ENCODE measurements at places on chromosomes 1 and 21. TPM values are rescaled to one million over a fixed set of nuclear protein-coding genes. Genes with fewer than 3 reads are reported as not detected.
A peak's percentile ranks its signal among the peaks of the same experiment; 100 is the strongest.

PLCH2 gene
- total RNA-seq, result 116 TPM

AMY1C gene
- not detected for total RNA-seq

SRSF4 gene
- 90.2 TPM for total RNA-seq

IGFN1 gene
- not detected for total RNA-seq

SLAMF6 gene
- total RNA-seq, result 66.7 TPM

SLC1A7 gene
- 20.5 TPM for total RNA-seq

FGR gene
- 353 TPM for total RNA-seq

SPTA1 gene
- total RNA-seq, result not detected

RNU1-4 gene
- 3,261 TPM for total RNA-seq

SUMO3 gene
- total RNA-seq, result 70.1 TPM

CFHR2 gene
- total RNA-seq, result not detected

TFAP2E gene
- total RNA-seq, result 6.9 TPM

FCAMR gene
- not detected for total RNA-seq

- H3K27me3 ChIP-seq, result peaks cover 2% of the 10 kb centered on the region
- no peak overlapping the region for H3K4me3 ChIP-seq
- no peaks in the 10 kb centered on the region for H3K4me1 ChIP-seq
- no peak for DNase-seq
Measured at GRCh38 chr1:94765958-94766357, 54.2 kb upstream of the SLC44A3 start.

DNA sequence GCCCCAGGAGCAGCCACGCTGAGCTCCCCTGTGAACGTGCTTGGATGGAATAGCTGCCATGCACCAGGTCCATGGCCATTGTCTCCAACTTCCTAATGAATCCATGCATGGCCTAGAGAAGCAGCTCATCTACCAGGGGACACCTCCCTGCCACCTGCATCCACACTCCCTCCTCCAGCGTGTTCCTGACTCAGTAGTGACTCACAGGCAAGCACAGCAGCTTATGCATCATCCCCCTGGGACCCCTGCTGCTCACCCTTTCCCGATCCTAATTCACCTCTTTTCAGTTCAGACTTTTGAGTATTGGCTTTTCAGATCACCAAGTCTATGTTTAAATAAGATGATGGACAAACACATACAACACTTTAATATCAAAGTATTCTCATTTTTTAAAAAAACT lies 39.9 kb upstream of the TADA1 start:
- H3K27ac ChIP-seq, result no peak overlapping the region
- H3K4me3 ChIP-seq, result no peak overlapping the region
- peaks cover 3% of the 10 kb centered on the region for H3K4me1 ChIP-seq
- no peak for DNase-seq

DNA sequence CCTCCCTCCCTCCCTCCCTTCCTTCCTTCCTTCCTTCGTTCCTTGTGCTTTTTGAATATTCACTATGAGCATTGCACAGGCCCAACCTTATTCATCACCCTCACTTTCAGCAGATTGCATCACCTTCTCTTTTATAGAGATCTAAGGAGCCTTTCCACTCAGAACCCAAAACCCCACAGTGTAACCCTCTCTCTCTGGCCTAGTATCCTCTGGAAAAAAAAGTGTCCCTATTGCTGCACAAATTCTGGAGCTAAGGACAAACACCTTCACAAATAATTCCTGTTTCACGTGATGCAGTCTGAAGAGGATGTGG lies 25.6 kb downstream of the OR10J5 start:
- no peak overlapping the region for H3K4me3 ChIP-seq
- H3K27ac ChIP-seq, result no peak overlapping the region
- H3K4me1 ChIP-seq, result no peaks in the 10 kb centered on the region
- H3K27me3 ChIP-seq, result peaks cover under 1% of the 10 kb centered on the region
- DNase-seq, result no peak
- H3K36me3 ChIP-seq, result no peaks in the 10 kb centered on the region

DNA sequence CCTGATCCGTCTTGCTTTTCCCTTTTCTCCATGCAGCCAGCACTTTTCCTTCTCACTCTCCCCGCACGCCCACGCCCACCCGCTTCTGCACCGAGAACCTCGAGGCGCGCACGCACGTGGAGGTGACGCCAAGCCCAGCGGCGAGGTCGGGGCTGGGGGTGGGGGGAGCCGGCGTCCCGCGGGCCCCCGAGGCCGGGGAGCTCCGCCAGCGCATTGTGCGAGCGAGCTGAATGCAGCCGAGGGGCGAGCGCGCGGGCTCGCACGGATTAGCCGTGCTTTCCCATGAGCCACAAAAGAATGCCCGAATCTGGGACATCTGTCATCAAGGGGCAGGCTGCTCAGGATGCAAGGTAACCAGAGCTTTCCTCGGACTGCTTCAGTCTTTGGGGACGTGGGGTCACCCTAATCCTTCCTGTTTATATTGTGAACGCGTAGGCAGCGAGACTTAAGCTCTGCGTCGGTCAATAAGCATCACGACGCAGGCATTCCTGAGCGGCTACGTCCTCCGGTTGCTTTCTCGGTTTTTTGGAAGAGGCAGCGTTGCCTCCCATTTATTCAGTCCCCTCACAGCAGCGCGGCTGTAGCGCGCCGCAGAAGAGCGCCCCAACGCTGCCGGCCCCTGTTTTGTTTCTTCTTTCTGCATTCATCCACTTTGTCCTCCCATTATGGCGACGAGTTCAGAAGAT lies 67.3 kb upstream of the AKT3 start:
- peaks cover 31% of the 10 kb centered on the region for H3K27me3 ChIP-seq
- no peak for DNase-seq
- H3K36me3 ChIP-seq, result no peaks in the 10 kb centered on the region
- peak overlapping the region; percentile 35 for H3K4me3 ChIP-seq
- peaks cover 13% of the 10 kb centered on the region for H3K4me1 ChIP-seq

GRCh38 chr1:15941044-15941840 lies 34.7 kb downstream of the ZBTB17 start:
- no peaks in the 10 kb centered on the region for H3K4me1 ChIP-seq
- H3K27me3 ChIP-seq, result no peaks in the 10 kb centered on the region
- no peak overlapping the region for H3K4me3 ChIP-seq
- no peak overlapping the region for H3K27ac ChIP-seq

GRCh38 chr1:46134660-46135331 lies 2.4 kb upstream of the PIK3R3 start:
- peaks cover 16% of the 10 kb centered on the region for H3K4me1 ChIP-seq
- H3K36me3 ChIP-seq, result no peaks in the 10 kb centered on the region
- H3K27me3 ChIP-seq, result peaks cover 10% of the 10 kb centered on the region
- H3K4me3 ChIP-seq, result no peak overlapping the region
- peak; percentile 9 for DNase-seq

DNA sequence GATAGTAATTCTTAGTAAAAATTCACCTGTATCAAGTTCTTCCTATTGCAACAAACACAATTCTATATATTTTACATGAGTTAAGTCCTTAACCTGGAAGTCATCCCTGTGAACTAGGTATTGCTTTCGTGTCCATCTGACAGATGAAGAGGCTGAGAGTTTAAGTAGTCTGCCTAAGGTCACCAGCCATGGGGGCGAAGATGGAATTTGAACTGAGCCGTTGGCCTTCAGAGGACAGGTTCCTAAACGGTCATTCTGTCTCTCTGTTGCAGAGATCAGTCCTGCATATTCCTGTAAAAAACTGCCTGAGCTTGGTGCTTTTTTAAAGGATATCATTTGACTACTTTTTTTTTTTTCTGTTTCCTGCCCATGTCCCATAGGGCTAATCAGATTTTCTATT lies 10.2 kb upstream of the POFUT2 start:
- H3K36me3 ChIP-seq, result no peaks in the 10 kb centered on the region
- no peak overlapping the region for H3K27ac ChIP-seq
- H3K27me3 ChIP-seq, result no peaks in the 10 kb centered on the region
- H3K4me3 ChIP-seq, result no peak overlapping the region
- H3K4me1 ChIP-seq, result peaks cover 16% of the 10 kb centered on the region

GRCh38 chr1:170309389-170310013 lies 163.7 kb downstream of the NTMT2 start:
- DNase-seq, result no peak
- H3K27me3 ChIP-seq, result no peaks in the 10 kb centered on the region
- H3K36me3 ChIP-seq, result no peaks in the 10 kb centered on the region
- H3K4me1 ChIP-seq, result no peaks in the 10 kb centered on the region

DNA sequence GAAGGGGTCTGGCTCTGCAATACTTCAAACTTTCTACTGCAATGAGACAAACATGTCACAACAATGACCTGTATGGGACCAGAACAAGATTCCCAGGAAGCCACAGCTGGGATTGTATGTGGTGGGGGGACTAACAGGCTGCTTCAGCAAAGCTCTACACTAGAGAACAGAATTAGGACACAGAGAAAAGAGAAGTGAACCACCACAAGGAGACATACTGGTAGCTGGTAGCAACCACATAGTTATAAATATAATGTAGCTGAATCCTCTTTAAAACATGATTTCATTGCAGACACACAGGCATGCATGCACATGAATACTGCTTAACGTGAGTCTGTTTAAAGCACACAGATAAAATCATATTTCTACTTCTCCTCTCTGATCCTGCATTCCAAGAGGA lies 3.5 kb upstream of the ILDR2 start:
- H3K27me3 ChIP-seq, result peaks cover under 1% of the 10 kb centered on the region
- peaks cover 10% of the 10 kb centered on the region for H3K4me1 ChIP-seq
- no peak for DNase-seq
- no peak overlapping the region for H3K27ac ChIP-seq
- no peak overlapping the region for H3K4me3 ChIP-seq

DNA sequence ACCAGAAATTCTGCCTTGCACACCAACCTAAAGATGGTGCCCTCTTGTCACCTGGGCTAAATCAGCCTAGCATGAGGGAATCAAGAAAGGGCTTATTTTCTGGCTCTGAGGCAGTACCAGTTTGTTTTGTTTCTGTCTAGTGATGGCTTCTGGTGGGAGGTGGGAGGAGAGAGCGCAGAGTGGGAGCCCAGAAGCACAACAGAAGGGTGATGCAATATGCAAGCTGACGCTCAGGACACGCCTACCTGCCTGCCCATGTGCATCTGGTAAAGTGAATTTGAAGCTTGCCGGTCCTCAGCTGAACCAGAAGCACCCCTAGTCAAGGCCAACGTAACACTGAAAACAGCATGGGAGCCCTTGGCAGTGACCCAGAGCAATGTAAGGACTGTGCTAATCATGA lies 138.4 kb upstream of the TIAM1 start:
- H3K27ac ChIP-seq, result no peak overlapping the region
- no peak overlapping the region for H3K4me3 ChIP-seq
- no peaks in the 10 kb centered on the region for H3K27me3 ChIP-seq
- H3K36me3 ChIP-seq, result no peaks in the 10 kb centered on the region
- no peak for DNase-seq
- H3K4me1 ChIP-seq, result no peaks in the 10 kb centered on the region

DNA sequence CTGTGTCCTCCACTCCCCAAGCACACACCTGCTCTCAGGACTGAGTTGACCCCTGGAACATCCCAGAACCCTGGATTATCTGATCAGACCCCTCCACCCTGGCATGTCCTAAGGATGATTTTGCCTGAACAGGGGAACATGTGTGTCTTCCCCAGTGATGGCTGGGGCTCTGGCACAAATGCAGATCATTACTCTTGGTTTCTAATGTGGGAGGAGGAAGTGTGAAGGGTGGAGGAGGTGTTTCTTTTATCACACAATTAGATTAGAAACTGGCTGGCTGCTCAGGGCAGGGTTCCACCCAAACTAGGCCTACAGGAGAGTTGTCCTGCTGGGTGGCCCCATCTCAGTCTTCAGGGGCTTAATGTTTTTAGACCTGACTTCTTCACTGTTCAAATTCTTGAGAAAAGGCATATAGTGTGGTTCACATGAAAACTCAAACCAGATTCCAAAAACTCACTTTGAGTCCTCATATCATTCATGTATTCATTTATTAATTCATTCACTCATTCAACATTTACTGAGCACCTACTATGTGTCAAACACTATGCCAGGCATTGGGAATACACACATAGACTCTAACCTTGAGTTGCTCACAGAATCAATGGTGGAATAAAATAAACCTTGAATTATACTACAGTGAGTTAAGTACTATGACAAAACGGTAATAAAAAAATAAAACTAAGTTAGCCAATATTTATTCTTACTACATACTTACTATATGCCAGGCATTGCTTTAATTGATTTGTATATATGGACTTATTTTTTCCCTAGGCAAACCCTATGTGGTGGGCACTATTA lies 221.8 kb upstream of the JUN start:
- no peaks in the 10 kb centered on the region for H3K36me3 ChIP-seq
- H3K4me3 ChIP-seq, result no peak overlapping the region
- peak overlapping the region; percentile 48 for H3K27ac ChIP-seq
- no peaks in the 10 kb centered on the region for H3K27me3 ChIP-seq

- no peak for DNase-seq
- no peak overlapping the region for H3K4me3 ChIP-seq
- no peaks in the 10 kb centered on the region for H3K36me3 ChIP-seq
- H3K4me1 ChIP-seq, result no peaks in the 10 kb centered on the region
Measured at GRCh38 chr1:68322096-68322495, 89.8 kb upstream of the WLS start.

GRCh38 chr1:177024623-177025022 lies 139.9 kb downstream of the ASTN1 start:
- H3K27ac ChIP-seq, result no peak overlapping the region
- H3K4me3 ChIP-seq, result no peak overlapping the region
- H3K4me1 ChIP-seq, result no peaks in the 10 kb centered on the region
- H3K27me3 ChIP-seq, result no peaks in the 10 kb centered on the region

GRCh38 chr1:154199563-154199879 lies 6.6 kb downstream of the CFAP141 start:
- H3K4me1 ChIP-seq, result no peaks in the 10 kb centered on the region
- DNase-seq, result no peak
- H3K4me3 ChIP-seq, result no peak overlapping the region
- H3K27me3 ChIP-seq, result no peaks in the 10 kb centered on the region
- H3K27ac ChIP-seq, result no peak overlapping the region
- no peaks in the 10 kb centered on the region for H3K36me3 ChIP-seq

DNA sequence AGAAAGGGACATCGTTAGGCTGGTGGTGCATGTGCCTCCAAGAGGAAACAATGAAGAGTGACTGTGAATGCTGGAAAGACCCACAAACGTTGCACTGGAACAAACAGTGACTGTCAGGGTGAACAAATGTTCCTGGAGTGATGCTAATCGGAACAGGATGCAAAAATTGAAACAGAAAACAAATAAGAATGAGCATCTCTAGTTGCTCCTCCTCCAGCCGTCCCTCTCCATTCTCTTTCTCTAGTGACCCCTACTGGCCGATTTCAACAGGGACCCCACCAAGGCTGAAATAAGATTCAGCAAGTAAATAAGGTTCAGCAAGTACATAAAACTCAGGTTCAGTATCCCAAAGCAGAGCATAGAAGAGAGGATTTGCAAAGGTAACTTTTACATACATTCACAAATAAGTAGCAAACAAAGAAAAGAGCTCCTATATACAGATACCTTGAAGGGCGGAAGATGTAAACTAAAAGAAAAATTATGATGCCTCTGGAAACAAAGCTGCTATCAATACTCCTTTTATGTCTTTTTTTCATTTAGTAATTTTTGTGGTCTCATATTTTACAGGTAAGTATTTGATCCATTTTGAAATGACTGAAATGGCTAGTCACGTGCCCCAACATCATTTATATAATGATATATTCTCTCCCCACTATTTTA lies 836.1 kb upstream of the ADAMTS5 start:
- H3K4me1 ChIP-seq, result no peaks in the 10 kb centered on the region
- DNase-seq, result no peak
- no peaks in the 10 kb centered on the region for H3K36me3 ChIP-seq

DNA sequence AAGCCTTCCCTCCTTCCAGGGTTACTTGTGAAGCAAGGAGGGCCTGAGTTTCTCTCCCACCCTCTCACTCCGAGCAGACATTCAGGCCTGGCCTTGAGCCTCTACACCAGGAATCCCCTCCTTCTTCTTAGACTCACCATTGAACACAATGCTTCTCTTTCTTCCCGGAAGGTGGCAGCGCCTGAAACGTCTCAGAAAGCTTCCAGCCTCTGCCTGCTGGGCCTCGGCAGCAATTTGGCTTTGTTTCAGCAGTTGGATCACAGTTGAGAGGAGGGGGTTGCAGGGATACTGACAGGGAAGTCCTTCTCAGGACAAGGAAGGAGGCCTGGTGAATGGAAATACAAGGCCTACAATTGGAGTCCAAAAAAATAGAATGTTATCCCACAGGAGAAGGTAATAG lies 6.3 kb downstream of the CLDN8 start:
- no peak for DNase-seq
- no peaks in the 10 kb centered on the region for H3K27me3 ChIP-seq
- H3K4me1 ChIP-seq, result no peaks in the 10 kb centered on the region
- H3K27ac ChIP-seq, result no peak overlapping the region
